ENCODE measurements at places on chromosomes 6 and 20.

GRCh38 chr20:6683021-6683977 is 84.2 kb upstream of the BMP2 start:
- DNase-seq: no peak

- DNase-seq: no peak
Observed at GRCh38 chr6:84508981-84509380, 255.4 kb downstream of the TBX18 start.

GRCh38 chr20:834151-834746 is 734 bp downstream of the FAM110A start:
- no peak for DNase-seq

DNA sequence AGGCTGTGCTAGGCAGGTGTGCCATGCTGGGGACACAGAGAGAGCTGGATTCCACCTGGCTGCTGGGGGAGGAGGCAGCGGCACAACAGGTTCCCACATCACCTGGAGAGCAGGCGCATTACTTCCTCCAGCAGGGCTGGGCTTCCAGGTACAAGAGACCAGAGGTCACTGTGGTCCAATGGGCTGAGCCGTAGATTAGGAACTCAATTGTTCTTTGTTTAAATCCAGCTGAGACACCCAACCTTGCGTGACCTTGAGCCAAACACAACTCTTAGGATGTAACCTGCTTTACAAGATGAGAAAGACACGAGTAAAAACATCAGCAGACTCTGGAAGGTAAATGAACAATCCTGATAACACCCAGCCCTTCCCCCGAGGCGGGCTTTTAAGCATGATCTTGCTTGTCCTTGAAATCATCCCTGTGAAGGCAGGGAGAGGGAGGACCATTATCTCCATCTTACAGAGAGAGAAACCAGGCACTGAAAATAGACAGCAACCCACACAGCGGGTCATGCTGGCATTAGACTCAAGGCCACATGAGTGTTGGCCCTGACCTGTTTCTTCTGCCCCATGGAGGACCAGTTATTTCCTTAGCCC is 216.5 kb upstream of the RREB1 start:
- no peak for DNase-seq

DNA sequence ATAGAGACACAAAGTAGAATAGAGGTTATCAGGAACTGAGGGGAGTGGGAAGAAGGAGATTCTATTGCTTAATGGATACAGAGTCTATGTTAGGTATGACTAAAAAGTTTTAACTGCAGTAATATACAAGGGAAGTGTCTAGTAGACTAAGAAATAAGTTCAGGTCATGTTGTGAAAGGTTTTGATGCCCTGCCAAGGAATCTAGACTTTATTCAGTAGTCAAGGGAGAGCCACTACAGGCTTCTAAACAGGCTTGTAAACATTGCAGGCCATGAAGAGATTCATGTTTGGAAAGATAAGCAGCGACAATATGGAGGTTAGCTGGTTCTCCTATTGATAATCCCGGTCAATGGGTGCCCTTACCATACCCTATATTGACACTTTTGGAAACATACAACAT is 352.8 kb upstream of the SOX4 start:
- DNase-seq: no peak

GRCh38 chr20:54284928-54285704 is 77.2 kb downstream of the PFDN4 start:
- no peak for DNase-seq

GRCh38 chr6:16841241-16841640 is 80.0 kb upstream of the ATXN1 start:
- no peak for DNase-seq
